Stimulated activated CD8-positive, alpha-beta memory T cell treated with anti-CD3 and anti-CD28 coated beads, Interleukin-4, amount 100 ng/mL, for 4 hours (primary cell): ENCODE measurements at places on chromosomes 11 and 22.

GRCh38 chr11:110031171-110031570, 62.0 kb upstream of the ZC3H12C start:
- DNase-seq: no peak

- DNase-seq: no peak
Measured at GRCh38 chr11:77710358-77710757, 72.8 kb upstream of the CLNS1A start.

DNA sequence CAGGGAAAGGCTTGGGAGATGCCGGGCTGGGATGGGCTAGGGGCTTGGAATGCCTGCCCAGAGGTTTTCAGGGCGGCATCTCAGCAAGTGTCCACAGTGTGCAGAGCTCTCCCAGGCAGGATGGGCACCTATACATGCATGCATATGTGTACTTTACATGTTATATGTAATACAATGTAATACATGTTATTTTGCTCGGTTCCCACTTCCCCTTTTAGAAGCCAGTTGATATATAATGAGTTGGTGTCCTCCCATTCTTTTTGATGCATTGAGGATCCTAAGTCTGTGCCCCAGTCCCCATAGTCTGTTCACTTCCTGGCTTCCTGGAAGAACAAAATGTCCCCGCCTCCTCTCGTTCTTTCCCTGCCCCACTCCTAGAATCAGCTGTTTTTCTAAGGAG, 20.1 kb upstream of the EIF3D start:
- DNase-seq: no peak

DNA sequence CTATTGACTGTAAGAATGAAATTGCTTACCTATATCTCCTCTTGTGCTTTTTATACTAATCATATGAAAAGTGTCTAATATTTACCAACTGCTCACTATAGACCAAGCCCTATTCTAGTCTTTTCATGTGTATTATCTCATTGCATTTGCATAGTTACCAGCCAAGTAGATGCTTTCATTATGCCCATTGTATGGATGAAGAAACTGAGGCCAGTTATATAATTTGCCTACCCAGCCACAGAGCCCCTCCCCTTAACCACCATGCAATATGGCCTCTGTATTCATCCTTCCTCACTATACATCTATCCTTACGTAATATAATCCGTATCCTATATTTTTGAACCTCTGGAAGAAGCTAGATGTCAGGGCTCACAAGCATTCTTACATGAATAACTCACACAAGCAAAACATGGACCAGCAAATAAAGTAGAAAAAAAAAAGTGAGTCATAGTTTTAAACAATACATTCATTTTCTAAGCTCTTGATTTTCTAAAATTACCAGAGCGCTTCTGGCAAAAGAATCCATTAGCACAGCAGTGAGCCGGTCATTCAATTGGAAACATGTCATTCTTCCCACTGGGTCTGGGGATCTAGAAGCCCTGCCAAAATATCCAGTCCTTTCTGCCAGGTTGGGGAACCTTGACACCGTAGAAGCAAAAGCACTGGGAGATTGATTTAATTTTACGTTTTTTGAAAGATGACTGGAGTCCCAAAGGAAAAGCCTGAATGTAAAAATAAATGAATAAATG, 80.0 kb downstream of the C11orf91 start:
- no peak for DNase-seq

GRCh38 chr22:39923696-39924095, 22.8 kb downstream of the GRAP2 start:
- no peak for DNase-seq

DNA sequence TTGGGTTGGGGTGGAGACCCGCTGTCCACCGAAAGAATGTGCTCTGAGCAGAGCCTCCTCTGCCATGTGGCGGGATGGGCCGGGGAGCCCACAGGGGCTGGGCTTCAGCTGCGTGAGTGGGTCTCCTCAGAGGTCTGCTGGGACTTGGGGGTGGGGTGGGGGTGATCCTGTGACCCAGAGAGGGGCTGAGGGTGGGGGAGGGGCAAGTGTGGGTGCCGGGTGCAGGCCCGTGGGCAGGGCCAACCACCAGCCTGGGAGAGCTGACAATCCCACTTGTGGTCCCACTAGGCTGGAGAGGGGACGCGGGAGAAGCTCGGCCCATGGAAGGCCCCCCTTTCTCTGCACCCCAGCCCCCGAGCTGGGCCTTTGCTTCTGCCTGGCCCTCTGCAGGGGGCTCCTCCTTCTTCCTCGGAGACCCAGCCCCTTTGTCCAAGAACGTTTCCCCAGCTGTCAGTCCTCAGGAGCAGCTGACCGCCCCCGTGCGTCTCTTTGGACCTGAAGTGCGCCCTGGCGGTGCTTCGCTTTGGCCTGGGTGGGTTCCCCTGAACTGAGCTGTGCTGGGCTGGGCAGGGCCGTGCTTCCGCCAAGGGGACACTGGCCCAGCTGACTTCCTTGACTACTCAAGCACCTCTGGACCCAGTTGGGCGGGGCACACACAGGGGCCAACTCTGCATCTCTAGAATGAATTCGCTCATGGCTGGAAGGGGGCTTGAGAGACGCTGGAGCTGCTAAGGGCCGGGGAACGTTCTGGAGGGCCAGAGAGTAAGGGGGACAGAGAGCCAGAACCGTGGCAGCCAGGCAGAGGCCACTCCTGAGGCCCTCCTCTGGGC, 30.2 kb downstream of the OSBPL5 start:
- DNase-seq: no peak

GRCh38 chr22:24845041-24845898, 39.3 kb downstream of the SGSM1 start:
- DNase-seq: peak; percentile 2

DNA sequence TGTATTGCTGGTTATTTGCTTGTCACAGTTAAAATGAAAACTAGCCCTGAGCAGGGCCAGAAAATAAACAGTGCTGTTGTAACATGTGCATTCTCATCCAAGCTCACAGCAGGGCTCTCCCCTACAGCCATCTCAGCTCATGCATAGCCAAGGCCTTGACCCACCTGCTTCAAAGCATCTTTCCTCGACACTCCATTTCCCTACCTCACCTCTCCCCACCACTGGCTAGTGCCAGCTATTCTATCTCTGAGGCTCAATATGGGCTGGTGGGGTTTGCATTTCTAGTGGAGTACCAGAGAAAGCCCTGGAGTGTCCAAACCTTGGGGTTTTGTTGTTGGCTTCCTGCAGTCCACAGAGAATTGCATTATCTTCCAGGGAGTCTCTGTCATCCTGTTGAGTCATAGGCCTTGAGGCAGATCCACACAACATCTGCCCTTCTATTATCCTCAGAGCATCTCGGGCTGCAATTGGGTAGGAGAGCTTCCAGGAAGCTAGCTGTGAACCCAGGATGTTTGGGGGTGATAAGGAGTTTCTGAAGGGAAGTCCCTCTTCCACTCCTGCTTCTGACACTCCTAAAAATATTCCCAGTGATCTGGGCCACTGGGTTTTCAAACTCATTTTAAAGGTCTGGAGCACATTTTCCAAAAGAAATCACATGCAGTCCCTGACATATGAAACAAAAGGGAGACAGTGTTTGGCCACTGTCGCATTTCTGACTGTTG, 36.1 kb upstream of the AMOTL1 start:
- no peak for DNase-seq

GRCh38 chr11:95977534-95978174, 53.7 kb upstream of the MTMR2 start:
- DNase-seq: no peak

- DNase-seq: no peak
Measured at GRCh38 chr22:26701323-26701722, 43.9 kb downstream of the MIAT start.
